DMS79 (cell line): ENCODE measurements at places on chromosomes 11 and 22.
A peak's percentile ranks its signal among the peaks of the same experiment; 100 is the strongest.

- DNase-seq = no peak
Observed at GRCh38 chr22:30422481-30423300, 2.9 kb upstream of the MTFP1 start.

GRCh38 chr11:131495423-131495822 is 125.0 kb downstream of the NTM start:
- DNase-seq = no peak

GRCh38 chr11:32829680-32830412 is at the start of gene PRRG4:
TSS of gene PRRG4 (plus strand) at chr11:32829927. CDS start at chr11:32830530, 603 bp downstream.
- DNase-seq = peak; percentile 55

DNA sequence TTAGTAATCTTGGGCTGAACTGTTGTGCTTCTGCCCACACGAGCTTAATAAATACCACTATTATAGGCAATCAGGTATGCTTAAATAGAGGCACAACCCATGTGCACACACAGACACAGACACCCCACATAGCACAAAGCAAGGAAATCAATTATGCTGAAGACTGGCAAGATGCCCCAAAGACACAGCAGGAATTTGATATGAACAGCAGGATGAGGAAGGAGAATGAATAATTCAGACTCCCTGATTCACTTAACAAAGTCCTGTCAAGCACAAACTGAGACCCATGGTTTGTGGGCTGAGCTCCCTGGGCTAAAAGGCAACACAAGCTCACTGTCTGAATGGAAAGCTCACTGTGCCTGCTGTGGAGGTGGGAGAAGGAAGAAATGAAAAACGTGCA is 42.5 kb downstream of the RBFOX2 start:
- no peak for DNase-seq

- no peak for DNase-seq
Observed at GRCh38 chr22:26851125-26851524, 193.7 kb downstream of the MIAT start.

- no peak for DNase-seq
Observed at GRCh38 chr11:93988455-93988854, 32.7 kb upstream of the HEPHL1 start.

DNA sequence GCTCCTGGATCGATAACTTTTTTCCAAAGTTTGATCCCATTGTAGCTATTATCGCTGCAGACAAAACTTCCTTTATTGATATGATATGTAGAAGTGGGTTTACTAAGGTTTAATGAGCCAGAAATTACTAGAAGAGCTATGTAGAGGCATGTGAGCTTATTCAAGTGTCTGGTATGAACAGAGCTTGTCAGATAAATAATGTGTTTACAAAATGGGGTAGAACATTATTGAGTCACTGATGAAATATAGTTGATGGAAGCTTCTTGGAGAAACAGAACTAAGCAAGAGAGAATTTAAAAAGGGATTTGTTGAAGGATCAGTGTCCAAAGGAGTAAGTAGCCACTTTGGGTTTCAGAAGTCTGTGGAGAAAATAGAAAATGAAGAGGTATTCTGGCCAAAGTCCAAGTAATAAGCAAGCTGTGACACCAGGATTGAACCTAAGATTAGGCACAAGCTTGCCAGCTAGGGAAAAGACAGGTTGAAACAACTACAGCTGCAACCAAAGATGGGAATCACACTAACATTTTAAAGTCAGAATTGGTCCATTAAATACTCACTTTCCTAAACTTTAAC is 104.3 kb downstream of the MAML2 start:
- peak; percentile 92 for DNase-seq

- DNase-seq = no peak
Observed at GRCh38 chr22:29166180-29166579, 39.5 kb upstream of the EMID1 start.

DNA sequence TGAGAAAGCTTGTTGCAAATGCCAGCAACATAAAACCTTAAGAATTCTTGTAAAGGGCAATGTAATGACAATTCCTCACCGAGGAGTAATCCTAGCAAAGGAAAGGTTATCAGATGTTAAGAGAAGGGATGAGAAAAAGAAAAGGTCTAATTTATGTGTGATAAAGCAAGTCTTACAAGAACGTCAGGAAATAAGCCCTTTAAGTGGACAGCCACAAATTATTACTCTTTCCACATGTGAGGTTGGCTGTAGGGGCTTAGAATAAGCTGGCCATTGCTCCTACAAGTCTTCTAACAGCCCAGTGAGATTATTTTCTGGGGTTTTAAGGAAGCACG is 9.3 kb downstream of the LAYN start:
- DNase-seq = no peak

DNA sequence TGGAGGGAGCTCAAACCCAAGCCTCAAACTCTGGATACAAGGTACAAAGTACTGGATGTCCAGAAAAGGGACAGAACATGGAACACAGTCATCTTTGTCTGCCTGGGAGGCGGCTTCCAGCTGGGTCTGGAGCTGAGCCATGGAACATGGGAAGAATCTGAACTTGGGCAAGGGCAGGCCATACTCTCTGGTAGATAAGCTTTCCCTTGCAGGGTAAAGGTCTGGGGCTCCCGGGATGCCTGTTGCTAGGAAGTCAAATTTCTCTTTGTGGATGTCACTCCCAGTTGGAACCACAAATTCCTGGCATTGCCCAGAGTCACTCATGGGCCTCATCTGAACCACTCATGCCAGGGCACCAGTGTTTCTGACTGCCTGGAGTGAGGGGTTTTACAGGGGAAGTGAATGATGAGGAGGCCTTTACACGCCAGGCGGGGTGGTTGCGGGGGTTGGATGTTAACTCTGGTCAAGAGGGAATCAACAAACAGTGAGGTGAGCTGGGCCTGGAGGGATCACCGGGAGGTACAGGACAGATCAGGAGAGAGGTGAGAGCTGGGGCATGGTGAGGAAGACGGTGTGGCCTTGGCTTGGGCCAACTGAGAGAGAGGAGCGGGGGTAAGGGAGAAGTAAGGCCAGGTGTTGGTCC is 5.7 kb downstream of the FTH1 start:
- DNase-seq = no peak

DNA sequence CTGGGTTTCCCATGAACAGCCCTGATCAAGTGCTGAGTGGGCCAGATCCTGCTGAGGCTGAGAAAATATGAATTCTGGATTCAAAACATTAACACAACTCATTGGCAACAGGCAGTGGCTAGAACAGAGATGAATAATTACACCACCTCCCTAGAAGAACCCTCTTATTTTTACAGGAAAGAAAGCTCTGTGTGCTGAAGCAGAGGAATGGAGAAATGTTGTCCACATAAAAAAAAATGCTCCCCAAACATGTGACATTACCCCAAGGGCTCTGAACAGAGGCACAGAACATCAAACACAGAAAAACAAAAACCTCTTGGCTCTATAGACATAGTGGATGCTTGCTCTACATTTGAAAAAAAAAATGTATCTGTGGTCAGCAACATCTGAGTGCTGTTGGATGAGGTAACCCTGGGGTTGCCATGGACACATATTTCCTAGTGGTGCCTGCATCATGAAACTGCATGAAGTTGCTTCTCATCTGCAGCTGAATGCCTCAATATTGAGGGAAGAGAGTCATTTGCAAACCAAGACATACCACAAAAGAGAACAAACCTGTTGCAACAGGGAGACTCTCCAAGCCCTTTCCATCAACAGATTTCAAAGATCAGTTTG is 98.8 kb downstream of the SNX19 start:
- no peak for DNase-seq

GRCh38 chr11:1840780-1841480 is 2.1 kb downstream of the TNNI2 start:
- DNase-seq = no peak

DNA sequence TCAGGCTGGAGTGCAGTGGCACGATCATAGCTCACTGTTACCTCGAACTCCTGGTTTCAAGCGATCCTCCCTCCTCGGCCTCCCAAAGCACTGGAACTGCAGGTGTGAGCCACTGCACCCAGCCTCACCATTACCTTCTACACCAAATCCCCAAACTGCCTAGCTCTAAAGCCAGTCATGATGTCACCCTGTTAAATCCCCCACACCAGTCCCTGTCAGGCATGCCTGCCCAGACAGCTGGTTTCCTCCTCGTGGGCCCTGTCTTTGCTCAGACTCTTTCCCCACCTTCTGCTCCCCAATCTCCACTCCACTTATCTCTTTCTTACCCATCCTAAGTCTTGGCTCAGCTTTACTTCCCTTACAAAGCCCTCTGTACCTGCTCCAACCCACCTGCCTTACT is 12.5 kb upstream of the EXPH5 start:
- DNase-seq = no peak

DNA sequence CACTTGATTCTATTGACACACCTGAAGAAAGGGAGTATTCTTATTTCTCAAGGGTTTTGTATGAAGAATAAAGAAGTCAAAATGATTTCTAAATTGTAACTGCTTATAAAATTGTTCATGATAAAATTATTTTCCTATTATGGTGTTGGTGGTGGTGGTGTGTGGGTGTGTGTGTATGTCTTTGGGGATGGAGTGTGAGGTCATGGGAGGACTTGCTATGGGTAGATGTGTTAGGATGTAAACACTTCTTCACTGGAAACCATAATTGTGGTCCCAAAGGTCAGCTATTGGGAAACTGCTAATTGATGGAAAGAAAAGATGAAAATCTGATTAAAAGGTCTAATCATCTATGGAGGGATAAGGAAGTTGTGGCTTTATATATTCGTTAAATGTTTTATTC is 5.1 kb downstream of the TRIM22 start:
- DNase-seq = no peak

DNA sequence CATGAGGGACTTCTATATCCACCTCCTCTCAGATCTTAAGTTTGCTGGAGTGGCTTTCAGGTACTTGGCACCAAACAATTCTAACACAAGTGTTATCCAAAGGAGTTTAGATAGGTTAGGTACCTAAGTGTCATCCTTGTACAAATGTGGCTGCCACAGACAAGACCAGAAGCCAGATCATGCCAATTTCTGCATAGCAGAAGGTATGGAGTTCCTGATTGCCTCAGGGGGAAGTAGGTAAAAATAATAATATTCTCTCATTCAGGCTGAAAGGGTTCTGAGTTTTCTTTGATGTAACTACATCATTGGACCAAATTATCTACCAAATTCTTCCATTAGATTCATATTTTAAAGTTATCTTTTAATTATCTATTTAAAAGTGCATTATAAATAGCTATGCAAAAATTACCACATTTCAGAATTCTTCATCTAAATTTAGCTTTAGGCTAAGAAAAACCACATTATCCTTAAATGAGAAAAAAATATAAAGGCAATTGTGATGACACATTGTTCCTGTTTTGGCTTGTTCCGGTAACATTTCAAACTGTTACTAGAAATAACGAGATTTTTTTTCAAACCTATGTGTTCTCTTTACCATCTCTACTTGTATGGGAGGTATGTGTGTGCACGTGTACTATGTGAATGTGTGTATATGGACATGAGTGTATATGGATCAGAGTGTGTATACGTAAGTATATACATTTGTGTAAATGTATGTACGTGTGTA is 66.2 kb upstream of the POU2AF2 start:
- peak; percentile 44 for DNase-seq

DNA sequence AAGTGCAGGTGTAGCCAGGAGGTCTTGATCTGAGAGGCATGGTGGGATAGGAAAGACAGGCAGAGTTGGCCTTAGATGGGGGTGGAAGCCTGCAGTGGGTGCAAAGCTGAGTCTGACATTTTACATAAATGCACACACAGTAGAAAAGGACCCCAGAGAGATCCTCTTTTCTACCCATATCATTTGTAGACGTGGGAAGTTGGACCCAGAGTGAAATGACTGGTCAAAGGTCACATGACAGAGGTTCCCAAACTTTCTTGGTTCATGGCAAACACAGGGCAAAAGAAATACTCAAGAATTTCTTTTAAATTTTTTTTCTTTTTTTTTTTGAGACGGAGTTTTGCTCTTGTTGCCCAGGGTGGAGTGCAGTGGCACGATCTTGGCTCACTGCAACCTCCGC is 6.2 kb upstream of the FOXRED2 start:
- DNase-seq = no peak

- no peak for DNase-seq
Observed at GRCh38 chr11:94910779-94911178, 62.6 kb downstream of the CWC15 start.

DNA sequence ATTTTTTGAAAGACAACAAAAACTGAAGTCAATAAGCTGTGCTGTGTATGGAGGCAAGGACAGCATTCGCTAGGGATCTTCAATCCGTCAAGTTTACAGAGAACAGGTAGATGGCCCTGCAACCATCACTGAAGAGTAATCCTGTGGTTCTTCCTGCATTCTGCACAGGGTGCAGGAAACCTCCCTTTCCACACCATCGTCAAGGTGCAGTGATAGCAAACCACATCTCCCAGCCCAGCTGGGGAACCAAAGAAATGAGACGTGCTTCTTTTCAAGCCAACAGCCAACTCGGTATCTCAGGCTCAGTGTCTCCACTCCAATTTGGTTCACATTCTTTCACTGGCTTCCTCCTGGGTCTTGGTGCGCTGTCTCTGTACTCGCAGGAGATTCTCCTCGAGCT is 814.5 kb downstream of the OPCML start:
- DNase-seq = no peak

GRCh38 chr11:27830206-27830605 is 130.0 kb upstream of the BDNF start:
- DNase-seq = no peak

DNA sequence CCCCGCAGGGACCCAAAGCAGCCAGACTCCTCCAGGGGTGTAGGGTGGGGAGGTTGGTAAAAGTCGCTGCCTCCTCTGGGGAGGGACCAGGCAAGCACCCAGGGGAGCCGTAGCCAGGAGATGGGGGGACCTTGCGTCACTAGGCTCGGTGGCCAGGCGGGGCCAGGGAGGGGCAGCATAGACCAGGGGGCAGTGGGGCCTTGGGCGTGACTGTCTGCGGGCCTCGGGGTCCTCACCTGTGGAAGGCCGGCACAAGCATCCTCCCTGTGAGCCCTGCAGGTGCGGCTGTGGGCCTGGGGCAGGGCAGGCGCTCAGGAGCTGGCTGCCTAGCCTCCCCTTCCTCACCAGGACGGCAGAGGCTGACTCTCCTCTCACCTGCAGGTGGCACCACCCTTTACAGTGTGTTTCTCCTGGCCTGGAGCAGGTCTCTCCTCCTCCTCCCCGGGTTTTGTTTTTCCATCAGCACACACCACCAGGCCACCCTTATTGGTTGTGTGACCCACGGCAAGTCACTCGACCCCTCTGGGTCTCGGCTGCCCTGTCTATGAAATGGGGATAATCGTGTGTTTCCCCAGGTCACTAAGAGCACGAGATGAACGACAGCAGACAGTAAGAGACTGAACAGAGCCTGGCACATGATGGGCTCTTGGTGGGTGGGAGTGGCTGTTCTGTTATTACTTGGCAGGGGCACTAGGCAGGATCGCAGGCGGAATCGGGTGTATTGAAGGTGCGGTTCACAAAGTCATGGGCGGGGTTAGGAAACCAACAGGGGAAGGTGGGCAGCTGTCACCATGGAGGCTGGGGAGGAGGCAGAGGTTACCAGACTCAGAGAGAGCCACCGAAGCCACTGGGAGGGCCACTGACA is 52.7 kb downstream of the FLRT1 start:
- no peak for DNase-seq

- DNase-seq = no peak
Observed at GRCh38 chr11:27166130-27166529, 125.5 kb downstream of the BBOX1 start.
